ENCODE measurements at places on chromosomes 1 and 21.

DNA sequence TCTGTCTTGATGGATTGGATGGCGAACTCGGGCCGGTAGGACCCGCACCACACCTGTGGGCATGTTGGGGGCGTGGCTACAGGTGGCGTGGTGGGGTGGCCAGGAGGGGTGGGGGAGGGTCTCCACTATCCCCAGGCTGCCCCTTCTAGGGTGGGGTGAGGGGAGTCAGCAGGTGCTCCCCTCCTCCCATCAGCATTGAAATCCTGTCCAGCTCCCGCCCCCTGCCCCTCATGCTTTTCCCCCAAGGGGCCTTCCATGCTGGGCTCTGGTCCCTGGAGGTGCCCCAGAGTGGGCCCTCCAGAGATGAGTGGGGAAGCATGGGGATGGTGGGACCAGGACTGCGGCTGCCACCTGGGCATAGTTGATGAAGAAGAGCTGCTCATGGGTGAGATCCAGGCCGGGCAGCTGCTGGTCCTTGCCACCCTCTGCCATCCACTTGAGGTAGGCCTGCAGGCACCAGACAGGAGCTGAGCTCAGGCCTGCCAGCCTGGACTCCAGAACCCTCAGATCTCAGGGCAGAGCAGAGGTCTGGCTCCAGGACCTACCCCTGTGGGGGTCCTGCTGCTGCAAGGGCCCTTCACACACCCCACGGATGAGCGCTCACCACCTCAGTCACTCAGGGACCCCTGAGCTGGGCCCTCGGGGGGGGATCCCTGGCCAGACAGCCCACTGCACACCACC, 5.1 kb downstream of the PRXL2B start:
- DNase-seq, result no peak

GRCh38 chr1:217718873-217719272, 87.7 kb downstream of the SPATA17 start:
- no peak for DNase-seq

DNA sequence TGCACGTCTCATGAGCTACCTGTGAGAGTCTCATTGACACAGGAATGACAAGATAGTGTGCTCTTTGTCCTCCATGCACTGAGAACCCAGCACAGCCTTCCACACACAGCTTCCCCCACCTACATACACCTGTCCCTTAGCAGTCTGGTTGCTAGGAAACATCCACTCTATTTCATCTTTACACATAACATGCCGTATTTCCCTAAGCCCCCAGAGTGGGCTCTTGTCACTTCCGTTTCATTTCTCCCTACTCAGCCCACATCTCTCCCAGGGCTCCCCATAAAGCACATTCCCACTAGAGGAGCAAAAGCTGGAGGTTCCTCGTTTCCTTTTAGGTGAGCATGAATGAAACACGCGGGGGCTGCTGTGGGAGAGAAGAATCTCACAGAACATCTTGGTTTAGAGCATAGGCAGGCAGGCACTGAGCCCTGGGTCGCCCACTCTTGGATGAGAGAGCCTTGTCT, 137.1 kb downstream of the ETS2 start:
- no peak for DNase-seq

DNA sequence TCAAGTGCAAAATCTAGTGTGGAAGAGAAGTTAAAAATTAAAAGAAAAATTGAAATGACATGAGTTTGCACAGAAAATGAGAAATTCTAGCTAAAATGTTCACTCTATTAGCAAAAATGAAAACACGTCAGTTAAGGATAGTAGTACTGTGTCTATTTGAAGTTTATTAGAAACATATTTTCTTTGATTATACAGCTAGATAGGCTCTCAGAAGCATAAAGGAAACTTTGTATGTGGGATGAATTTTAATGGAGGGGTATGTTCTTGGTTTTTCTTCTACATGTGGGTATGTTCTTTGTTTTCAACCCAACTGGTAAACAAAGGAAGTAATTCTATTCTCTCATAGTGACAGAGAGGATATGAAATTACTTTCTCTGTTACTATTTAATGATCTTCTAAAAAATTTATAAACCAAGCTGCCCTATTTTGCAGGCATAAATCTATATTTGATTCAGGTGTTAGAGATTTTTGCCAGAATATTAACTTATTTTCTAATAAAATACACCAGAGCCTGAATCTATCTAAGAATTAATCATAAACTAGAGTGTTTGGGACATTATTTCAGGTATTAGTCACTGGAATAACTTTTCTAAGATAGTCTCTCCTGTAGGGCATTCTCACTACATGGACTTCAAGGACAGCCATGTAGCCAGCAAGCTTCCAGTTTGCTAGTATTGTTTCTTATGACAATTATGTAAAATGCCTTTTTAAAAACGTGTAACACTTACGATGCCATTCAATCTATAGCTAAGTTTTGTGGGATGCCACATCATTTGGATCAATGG, 15.8 kb downstream of the GPSM2 start:
- DNase-seq, result no peak

DNA sequence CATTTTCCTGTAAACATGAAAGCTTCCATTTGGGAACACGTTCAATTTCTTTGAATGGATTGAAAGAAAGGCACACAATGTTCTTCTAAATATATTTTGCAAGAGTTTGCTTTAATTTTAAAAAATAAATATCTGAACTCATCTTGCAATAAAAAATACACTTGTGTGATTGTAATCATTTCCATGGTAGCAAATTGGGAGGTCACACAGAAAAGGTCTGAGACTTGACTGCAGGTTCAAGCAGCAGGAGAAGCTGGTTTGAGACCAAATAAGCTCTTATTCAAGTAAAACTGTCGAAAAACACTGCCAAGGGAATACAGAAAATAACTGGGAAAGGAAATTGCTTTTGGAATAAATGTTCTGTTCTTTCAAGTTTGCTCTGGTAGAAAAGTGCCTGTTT, 498.9 kb downstream of the ADGRL2 start:
- no peak for DNase-seq

GRCh38 chr1:6179564-6180175, 451 bp downstream of the CHD5 start:
- DNase-seq, result no peak

GRCh38 chr1:46554597-46555381, 3.3 kb upstream of the KNCN start:
- no peak for DNase-seq

- DNase-seq, result no peak
These were observed 182.3 kb downstream of the FCRL5 start for GRCh38 chr1:157369808-157370521.

DNA sequence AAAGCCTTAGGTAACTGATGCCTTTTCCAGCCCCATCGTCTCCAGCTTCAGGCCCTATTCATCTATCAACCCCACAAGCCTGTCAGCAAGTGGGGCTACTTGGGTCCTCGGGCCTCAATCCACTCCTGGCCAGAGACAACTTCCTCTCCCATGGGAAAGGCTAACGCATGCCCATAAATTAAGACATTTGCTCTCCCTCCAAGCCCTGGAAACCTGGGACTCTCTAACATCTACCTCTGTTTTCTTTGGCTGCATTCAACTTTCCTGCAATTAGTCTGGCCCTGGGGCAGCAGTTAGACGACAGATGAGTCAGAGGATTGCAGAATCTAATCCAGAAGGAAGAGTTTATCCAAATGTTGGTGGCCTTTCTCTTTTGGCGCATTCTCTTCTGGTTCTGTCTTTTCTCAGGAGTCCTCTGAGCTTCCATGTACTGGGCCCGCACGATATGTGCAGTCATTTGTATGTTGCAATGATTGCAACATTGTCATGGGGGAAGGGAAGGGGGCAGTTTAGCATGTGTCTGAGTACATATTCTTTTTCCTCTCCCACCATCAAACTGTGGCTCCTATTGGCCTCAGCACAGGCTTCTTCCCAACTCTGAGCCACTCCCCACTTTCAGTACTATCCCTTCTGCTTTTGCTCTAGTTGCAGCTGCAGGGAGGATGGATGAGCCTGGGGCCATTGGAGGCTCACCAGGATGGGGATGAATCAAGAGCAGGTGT, 54.4 kb downstream of the NAV1 start:
- no peak for DNase-seq

DNA sequence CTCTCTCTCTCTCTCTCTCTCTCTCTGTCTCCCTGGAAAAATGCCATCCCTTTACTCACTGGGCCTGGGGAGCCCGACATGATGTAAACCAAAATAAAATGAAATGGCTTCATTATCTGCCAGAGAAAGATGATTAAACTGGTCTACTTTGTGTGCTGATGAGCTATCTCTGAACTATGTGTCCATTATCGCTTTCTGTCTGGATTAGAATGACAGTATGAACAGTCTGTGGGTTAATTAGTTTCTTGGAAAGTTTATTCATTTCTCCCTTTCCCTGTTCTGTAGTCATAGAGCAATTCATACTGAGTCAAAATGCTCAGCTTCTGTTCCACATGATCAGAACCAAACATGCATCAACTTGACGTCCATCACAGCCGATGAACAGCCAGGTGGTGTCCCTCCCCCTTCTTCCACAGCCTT, 72.4 kb upstream of the KCND3 start:
- DNase-seq, result no peak
